Activated CD8-positive, alpha-beta memory T cell treated with anti-CD3 and anti-CD28 coated beads, Interleukin-2, amount 50 U/mL, for 4 hours (primary cell): ENCODE measurements at places on chromosomes 1 and 21.

GRCh38 chr1:18978706-18979105 lies 22.2 kb upstream of the IFFO2 start:
- no peak for DNase-seq

DNA sequence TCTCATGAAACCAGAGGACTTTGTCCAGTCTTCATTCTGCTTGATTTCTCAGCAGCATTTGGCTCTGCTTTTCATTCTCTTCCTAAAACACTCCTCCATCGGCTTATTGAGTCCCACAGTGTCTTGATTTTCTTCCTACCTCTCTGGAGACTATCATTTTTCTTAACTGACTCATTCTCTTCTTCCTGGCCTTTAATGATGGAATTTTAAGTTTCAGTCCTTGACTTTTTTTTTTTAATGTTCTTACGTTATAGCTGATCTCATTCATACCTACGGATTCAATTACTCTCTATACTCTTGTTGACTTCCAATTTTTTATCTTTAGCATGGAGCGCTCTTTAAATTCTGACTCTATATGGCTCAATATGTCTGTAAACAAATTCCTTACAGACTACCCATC lies 111.1 kb downstream of the NEK7 start:
- DNase-seq: no peak

- no peak for DNase-seq
These were observed 163.2 kb upstream of the HMCN1 start for GRCh38 chr1:185570962-185571361.

DNA sequence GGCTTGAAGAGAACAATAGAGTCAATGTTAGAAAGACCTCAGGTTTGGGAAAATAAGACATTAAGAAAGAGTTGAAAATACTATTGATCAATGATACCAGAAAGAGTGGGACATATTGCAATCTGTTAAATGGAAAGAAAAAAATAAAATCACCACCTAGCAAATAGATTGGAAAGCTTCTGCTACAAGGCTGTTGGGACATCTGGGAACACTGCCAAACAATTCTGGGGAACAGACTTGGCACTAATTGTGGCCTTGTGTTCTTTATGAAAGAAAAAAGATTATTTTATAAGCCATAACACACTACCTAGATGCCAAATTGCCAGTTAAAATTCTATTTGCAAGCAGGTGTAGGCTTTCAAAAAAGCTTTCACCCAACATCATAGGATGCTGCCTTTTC lies 137.8 kb downstream of the TSEN15 start:
- DNase-seq: no peak

GRCh38 chr1:20987831-20988825 lies 188.6 kb downstream of the EIF4G3 start:
- no peak for DNase-seq

GRCh38 chr1:98205291-98206017 lies 284.6 kb upstream of the DPYD start:
- no peak for DNase-seq

- DNase-seq: no peak
These were observed 44.5 kb upstream of the CCDC190 start for GRCh38 chr1:162905174-162906158.

DNA sequence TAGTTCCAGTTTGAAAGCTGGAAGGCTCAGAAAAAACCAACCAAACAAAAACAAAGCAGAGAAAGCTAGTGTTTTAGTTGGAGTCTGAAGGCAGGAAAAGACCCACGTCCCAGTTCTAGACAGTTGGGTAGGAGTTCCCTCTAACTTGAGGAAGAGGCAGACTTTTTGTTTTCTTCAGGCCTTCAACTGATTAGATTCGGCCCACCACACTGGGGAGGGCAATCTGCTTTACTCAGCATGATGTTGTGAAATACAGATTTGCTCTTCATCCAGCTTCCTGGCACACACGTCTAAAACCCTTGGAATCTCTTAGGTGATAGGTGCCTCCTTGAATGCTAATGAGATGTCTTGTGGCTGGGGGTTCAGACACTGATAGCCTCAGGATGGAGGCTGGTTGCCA lies 49.1 kb upstream of the CSF3R start:
- DNase-seq: no peak

DNA sequence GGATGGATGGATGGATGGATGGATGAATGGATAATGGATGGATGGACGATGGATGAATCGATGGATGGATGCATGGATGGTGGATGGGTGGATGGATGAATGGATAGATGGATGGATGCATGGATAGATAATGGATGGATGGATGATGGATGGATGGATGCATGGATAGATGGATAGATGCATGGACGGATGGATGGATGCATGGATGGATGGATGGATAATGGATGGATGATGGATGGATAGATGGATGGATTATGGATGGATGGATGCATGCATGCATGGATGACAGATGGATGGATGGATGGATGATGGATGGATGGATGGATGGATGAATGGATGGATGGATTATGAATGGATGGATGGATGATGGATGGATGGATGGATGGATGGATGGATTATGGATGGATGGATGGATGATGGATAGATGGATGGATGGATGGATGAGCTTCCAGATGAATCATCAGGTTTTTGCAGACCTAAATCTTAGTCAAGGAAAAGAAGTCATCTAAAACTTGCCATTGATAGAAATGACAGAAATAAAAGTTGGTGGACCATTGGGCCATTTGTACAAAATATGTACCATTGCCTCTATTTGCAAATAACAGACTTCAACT lies 175.4 kb upstream of the KLHDC7A start:
- DNase-seq: no peak

- DNase-seq: no peak
These were observed 59.4 kb downstream of the DIPK1A start for GRCh38 chr1:92901699-92902405.

DNA sequence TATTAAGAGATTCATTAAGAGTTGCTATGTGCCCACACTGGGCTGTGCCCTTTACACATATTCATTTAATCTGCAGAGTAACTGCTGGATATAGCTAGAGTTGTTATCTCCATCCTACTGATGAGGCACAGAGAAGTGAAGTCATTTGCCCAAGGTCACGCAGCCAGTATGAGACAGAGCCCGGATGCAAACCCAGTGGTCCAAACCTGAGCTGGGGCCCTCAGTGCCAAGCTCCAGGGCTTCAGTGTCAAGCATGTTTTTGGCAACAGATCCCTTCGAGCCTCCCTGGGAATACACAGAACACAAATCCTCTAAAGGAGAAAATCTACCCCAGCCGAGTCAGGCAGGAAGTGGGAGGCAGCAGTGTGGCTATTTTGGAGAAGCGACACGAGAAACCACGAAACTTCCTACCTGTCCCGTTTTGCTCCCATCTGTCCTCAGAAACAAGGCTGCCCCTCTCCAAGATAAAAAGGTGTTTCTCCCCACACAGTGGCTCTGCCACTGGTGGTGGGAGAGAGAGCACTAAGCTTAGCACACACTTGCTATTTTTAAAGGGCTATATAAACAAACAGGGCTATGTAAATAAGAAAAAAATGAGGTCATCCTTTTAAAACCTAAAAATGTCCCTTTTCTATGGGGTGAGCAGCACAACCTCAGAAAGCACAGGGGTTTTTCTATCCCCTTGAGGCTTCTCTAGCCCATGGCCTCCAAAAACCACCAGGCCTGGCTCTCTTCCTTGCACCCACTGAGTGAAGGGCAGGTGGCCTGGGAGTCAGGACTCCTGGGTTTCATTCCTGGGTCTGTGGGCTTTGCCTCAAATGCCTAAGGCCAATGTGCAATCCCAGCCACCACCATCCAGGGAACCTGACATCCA lies 138.6 kb upstream of the EDN2 start:
- DNase-seq: no peak

DNA sequence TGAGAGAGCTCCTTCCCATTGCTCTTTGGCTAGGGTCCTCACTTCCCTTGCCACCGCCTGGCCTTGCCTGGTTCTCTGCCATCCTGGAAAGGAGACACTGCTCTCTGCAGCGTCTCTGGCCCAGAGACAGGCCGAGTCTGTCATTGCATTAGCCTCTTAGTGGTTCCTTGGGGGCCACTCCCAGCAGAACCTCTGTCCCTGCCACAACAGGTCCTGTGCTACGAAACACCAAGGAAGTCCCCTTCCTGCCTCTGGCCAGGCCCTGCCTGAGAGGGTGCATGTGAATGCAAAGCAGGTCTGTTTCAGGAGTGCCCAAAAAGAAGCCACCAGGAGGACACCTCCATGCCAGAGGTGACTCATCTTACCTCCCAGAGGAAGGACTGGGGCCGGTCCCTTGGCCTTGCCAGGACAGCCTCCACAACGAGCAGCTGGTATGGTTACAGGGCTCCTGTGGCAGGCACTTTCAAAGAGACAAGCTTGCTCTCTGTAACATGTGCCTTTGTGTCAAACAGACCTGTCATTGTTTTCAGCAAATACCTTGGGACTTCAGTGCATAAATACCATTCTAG lies 59.6 kb downstream of the VPS26C start:
- DNase-seq: no peak

- no peak for DNase-seq
These were observed 226.4 kb upstream of the DPYD start for GRCh38 chr1:98147280-98147679.

- DNase-seq: no peak
These were observed 1.8 kb downstream of the LAMB3 start for GRCh38 chr1:209650454-209650853.

- no peak for DNase-seq
These were observed 36.7 kb downstream of the RTCA start for GRCh38 chr1:100302739-100303138.

DNA sequence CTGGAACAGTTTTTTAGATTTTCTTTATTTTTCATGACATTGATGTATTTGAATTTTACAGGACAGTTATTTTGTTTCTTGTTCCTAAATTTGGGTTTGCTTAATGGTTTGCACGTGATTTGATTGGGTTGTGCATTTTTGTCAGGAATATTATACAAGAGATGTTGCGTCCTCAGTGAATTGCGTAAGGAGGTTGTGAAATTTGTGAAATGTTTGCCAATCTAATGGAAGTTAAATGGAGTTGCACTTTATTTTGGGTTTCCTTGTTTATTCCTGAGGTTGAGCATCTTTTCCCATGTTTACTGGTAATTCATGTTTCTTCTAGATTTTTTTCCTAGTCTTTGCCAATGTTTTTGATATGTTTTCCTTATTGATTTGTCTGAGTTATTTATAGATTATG lies 19.9 kb downstream of the ZNF648 start:
- no peak for DNase-seq

- no peak for DNase-seq
These were observed 513.0 kb downstream of the PTPRU start for GRCh38 chr1:29749024-29749945.

DNA sequence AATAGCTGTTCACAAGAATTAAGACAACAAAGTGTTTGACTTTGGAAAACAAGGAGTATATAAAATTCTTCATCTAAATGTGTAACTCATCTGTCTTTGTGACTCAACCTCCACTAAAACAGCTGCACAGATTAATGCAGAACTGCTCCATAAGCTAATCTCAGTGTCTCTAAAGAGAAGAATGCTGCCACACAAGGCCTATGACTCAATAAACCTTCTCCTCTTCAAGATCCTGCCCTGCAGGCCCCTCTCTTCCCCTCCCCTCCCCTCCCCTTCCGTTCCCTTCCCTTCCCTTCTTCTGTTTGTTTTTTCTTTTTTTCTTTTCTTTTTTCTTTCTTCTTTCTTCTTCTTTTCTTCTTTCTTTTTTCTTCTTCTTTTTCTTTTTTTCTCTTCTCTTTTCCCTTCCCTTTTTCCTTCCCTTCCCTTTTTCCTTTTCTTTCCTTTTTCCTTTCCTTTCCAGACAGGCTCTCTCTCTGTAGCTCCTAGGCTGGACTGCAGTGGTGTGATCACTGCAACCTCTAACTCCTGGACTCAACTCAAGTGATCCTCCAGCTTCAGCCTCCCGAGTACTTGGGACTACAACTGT lies 1052.8 kb downstream of the BRINP3 start:
- no peak for DNase-seq

- DNase-seq: no peak
These were observed 51.7 kb downstream of the PRAMEF20 start for GRCh38 chr1:13461977-13462376.

DNA sequence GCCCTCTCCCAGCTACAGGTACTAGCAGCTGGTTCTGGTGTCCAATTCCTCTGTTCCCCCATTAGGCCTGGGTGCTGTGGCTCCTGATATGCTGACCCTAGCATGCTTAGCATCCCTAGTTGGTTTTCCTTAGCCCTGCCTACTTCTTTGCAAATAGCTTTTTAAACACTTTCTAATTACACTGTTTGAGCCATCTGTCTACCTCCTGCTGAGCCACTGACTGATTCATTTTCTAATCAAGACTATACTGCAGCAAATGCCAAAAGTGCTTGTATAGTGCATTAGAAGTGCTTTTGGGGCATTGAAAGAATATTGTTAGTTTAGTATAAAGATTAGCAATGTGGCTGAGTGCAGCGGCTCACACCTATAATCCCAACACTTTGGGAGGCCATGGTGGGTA lies 36.3 kb downstream of the ERICH3 start:
- no peak for DNase-seq

- DNase-seq: no peak
These were observed 82.4 kb downstream of the OBSCN start for GRCh38 chr1:228289996-228290881.

- no peak for DNase-seq
These were observed 6.1 kb downstream of the IER5 start for GRCh38 chr1:181094416-181095212.

DNA sequence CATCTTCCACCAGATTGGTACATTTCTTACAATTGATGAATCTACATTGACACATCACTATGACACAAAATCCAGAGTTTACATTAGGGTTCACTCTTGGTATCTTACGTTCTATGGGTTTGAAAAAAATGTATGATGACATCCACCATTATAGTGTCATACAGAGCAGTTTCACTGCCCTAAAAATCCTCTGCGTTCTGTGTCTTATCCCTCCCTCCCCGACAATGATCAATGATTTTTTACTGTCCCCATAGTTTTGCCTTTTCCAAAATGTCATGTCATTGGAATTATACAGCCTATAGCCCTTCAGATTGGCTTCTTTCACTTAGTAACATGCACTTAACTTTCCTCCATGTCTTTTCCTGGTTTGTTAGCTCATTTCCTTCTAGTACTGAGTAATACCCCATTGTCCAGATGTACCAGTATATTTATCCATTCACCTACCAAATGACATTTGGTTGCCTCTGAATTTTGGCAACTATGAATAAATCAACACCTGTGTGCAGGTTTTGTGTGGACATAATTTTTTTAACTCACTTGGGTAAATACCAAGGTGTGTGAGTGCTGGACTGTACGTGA lies 80.9 kb upstream of the CDC42BPA start:
- no peak for DNase-seq

DNA sequence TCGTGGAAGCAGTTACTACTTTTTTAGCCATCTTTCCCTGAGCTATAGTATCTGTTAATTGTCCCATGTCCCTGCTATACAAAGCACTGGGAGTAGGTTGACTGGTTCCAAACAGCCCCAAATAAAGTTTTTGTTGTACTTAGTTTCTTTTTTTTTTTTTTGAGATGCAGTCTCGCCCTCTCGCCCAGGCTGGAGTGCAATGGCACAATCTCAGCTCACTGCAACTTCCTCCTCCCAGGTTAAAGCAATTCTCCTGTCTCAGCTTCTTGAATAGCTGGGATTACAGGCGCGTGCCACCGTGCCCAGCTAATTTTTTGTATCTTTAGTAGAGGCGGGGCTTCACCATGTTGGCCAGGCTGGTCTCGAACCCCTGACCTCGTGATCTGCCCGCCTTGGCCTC lies 3.3 kb downstream of the NCSTN start:
- no peak for DNase-seq

- DNase-seq: no peak
These were observed 9.6 kb downstream of the CLEC20A start for GRCh38 chr1:178487070-178487615.
